Hippocampal formation (tissue), 2 donors: ENCODE measurements at places on chromosomes 4 and X.

DNA sequence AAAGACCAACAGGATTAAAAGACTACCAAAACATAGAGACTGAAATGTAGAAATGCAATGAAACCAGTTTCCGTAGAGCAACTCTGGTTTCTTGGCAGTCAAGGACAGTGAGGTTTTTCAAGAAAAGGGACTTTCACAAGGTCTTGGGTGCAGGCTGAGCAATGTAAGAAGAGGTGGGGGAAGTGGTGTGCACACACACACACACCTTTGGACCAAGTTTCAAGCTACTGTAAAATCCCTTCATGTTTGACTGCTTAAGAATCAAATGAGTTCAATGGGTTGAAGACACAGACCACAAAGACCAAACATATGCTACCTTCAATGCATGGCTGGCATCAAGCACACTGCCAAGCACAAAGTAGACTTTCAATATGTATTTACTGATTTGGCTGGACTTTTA is 17.8 kb upstream of the MCF2 start:
- no peak for DNase-seq

GRCh38 chr4:81130569-81130968 is 84.5 kb downstream of the PRKG2 start:
- no peak for DNase-seq

DNA sequence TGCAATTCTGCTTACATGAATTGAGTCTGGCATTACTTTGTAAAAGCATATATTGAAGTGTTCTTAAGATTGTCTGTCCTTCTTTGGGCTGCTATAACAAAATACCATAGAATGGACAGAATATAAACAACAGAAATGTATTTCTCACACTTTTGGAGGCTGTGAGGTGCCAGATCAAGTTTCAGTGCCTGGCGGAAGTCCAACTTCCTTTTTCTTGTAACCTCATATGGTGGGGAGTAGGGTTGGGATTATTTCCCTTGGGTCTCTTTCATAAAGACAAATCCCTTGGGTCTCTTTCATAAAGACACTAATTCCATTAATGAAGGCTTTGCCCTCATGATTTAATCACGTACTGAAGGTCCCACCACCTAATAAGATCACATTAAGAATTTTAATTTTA is 199.3 kb upstream of the GRID2 start:
- DNase-seq, result no peak

DNA sequence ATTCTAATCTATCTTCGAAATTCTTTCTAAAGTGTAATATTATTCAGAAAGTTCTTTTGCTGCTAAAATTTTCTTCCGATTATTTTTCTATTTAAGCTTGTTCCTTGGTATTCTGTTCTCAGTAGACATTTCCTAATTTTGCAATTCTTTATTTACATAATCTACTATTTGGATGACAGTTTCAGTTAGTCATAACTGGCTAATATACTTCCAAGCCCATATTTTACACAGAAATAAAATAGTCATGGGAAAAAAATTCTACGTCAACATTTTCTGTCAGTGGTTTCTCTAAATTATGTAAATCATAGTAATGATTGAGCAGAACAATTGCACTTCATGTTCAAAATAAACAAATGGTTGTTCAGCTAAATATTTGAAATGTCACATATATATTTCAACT is 178.0 kb upstream of the ANKRD50 start:
- DNase-seq, result no peak

DNA sequence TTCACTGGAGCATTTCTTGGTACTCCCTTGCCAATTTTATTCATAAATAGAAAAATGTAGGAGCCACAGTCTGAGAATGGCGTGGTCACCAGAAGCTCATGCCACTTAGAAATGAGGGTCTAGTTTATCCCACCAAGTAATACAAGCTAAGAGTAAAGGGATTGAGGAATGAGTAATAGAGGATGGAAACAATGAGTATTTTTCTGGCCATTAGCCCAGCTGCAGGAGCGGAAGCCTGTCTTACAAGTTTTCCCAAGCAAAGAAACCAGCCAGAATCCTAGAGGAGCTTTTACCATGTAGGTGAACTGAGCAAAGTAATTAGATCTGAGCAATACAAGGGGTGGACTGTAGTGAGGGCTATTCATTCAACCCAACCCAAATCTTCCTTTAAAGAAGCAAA is 160.7 kb upstream of the NPY2R start:
- no peak for DNase-seq
